ENCODE measurements at places on chromosomes 1 and 21. TPM values are rescaled to one million over a fixed set of nuclear protein-coding genes. Genes with fewer than 3 reads are reported as not detected.
A peak's percentile ranks its signal among the peaks of the same experiment; 100 is the strongest.

- H3K36me3 ChIP-seq = no peaks in the 10 kb centered on the region
- H3K4me3 ChIP-seq = no peak overlapping the region
- H3K27me3 ChIP-seq = no peaks in the 10 kb centered on the region
Measured at GRCh38 chr1:73662526-73662925, 535.5 kb downstream of the LRRIQ3 start.

DNA sequence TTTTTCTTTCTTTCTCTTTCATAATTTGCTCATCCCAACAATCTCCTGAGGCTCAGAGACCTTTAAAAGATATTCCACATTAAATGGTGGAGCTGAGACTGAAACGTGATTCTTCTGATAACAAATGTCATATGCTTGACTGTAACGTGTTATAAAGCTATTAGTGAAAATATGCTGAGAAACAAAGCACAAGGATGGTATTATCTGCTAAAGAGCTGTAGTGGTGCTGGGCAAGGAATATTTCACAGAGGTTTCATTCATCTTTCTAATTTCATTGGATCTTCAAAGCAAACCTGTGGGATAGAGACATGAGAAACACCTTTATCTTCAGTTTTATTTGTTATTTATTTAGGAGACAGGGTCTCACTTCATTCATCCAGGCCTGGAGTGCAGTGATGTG, 98.1 kb upstream of the WLS start:
- H3K36me3 ChIP-seq = no peaks in the 10 kb centered on the region
- H3K27ac ChIP-seq = no peak overlapping the region
- H3K4me1 ChIP-seq = no peaks in the 10 kb centered on the region
- H3K4me3 ChIP-seq = no peak overlapping the region

DNA sequence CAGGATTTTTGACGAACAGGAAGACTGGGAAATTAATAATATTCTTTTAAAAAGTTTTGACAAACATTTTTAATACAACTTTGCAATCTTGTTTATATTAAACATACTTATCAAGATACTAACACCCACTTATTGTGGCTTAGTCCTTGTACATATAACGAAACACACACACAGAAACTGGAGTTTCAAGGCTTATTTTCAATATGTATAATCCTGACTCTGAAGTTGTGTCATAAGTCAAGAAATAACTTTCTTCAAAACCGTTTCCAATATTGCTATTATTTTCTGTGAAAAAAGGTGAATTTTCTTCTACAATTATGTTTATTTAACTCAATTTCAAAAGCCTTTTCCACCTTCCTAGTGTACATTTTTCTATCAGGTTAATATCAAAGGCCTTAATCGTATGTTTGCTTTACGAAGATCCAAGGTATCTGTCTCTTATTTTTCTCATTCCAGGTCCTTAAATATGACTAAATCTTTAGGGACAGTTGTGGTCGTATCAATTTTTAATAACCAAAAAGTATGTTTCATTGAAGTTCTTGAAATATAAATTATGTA, 1.8 kb downstream of the CDKN2C start:
- no peaks in the 10 kb centered on the region for H3K36me3 ChIP-seq
- H3K27ac ChIP-seq = no peak overlapping the region
- no peaks in the 10 kb centered on the region for H3K4me1 ChIP-seq
- DNase-seq = no peak

GRCh38 chr1:222817529-222817928, 2.7 kb downstream of the DISP1 start:
- H3K4me1 ChIP-seq = peaks cover 42% of the 10 kb centered on the region
- H3K27me3 ChIP-seq = no peaks in the 10 kb centered on the region
- no peak overlapping the region for H3K27ac ChIP-seq
- H3K36me3 ChIP-seq = no peaks in the 10 kb centered on the region
- DNase-seq = no peak

GRCh38 chr1:15584489-15585363, at the start of gene AGMAT:
Gene AGMAT, minus strand, starts transcription at chr1:15585051. Its CDS starts 84 bp downstream, at chr1:15584967.
- no peak for DNase-seq
- H3K27me3 ChIP-seq = no peaks in the 10 kb centered on the region
- peak within 1 kb of the TSS; percentile 43 for H3K4me3 ChIP-seq

DNA sequence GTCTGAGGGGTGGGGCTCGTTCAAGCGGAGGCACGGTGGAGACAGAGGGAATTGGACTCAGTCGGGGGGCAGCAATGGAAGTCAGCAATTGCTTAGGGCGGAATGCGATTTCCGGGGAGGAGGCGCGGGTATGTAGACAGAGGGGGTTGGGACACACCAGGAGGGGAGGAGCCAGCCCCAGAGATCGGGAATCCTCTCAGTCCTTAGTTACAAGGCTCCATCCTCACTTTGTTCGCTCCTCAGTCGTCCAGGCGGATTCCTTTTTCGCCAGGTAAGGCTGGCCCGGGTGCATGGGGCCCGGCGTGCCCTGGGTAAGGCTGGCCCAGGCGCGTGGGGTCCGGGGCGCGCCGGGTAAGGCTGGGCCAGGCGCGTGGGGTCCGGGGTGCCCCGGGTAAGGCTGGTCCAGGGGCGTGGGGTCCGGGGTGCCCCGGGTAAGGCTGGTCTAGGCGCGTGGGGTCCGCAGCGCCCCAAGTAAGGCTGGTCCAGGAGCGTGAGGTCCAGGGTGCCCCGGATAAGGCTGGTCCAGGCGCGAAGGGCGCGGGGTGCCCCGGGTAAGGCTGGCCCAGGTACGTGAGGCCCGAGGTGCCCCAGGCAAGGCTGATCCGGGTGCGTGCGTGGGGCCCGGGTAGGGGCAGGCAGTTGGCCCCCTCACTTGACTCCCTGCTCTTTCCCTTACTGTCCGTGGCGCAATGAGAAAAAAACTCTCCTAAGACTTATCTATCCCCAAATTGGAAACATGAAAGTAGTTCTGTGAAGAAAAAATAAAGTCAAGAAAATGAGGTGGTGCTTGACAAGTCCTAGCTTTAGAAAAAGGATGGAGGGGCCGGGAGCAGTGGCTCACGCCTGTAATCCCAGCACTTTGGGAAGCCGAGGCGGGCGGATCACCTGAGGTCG, at the start of gene L1TD1:
Gene L1TD1 (plus strand): TSS at position 199 of the 894 bp plus-strand sequence. CDS start 11,780 bp downstream, outside the sequence.
- no peak within 1 kb of the TSS for H3K4me3 ChIP-seq
- H3K27me3 ChIP-seq = peaks cover 41% of the 10 kb centered on the region
- H3K4me1 ChIP-seq = peaks cover 10% of the 10 kb centered on the region
- H3K36me3 ChIP-seq = no peaks in the 10 kb centered on the region
- no peak within 1 kb of the TSS for H3K27ac ChIP-seq
- no peak for DNase-seq

DNA sequence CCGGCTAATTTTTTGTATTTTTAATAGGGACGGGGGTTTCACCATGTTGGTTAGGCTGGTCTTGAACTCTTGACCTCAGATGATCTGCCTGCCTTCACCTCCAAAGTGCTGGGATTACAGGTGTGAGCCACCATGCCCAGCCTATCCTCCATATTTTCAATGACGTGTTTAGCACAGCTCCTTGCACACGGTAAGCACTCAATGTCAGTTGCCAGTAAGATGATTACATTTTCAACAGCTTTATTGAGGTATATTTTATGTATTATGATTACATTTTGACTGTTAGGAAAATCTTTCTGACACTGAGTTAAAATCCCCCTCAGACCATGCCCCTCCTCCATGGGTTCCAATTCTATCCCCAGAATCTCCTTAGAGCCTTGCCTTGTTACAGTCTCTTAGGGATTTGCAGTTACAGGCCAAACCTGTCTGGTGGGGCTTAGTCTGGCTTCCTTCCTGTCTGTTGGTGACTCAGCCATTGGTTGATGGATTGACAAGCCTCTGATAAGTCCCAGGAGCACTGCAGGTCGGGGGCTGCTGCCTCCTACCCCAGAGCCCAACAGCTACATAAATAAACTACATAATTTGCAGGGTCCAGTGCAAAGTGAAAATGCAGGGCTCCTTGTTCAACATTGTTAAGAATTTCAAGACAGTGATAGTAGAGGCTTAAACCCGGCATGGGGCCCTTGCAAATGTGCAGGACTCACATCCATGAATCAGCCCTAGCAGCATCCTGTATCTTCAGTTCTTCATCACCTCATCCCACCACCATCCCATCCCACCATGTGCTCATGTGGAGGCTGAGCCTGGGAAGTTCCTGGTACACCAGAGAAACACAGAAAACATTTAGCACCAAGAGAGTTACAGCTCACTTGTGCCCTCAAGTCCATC, 23.4 kb downstream of the COA7 start:
- H3K4me3 ChIP-seq = no peak overlapping the region
- no peaks in the 10 kb centered on the region for H3K27me3 ChIP-seq
- no peak for DNase-seq
- H3K4me1 ChIP-seq = no peaks in the 10 kb centered on the region

- H3K27me3 ChIP-seq = no peaks in the 10 kb centered on the region
- no peak for DNase-seq
- H3K4me3 ChIP-seq = no peak overlapping the region
- no peak overlapping the region for H3K27ac ChIP-seq
- no peaks in the 10 kb centered on the region for H3K4me1 ChIP-seq
- H3K36me3 ChIP-seq = no peaks in the 10 kb centered on the region
Measured at GRCh38 chr1:89350298-89350697, 13.6 kb upstream of the GBP6 start.

DNA sequence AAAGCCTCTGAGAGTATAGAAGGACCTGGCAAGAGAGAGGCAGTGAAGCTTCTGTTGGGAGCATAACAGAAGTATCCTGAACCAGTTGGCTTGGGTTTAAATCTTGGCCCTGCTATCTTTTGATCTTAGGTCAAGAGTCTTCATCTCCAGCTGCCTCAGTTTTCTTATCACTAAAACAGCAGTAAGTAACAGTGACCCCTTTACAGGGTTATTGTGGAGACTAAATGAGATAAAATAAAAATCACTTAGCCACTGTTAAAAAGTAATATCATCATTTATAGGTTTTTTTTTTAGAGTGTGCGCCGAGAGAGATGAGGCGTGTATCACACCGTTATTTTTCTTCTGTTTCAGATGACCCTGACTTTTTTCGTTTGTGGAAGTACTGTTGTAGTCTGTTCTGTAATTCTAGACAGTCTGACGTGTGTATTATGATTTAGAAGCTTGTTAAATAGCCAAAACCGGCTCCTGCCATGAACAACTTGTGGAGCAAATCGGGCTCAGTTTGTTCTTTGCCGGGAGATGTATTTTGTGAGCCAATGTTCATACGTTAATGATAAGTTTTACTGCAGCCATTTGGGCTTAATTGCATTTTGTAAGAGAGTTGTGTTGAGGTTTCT, 1.1 kb downstream of the THRAP3 start:
- H3K27me3 ChIP-seq = no peaks in the 10 kb centered on the region
- no peak for DNase-seq
- peak overlapping the region; percentile 98 for H3K27ac ChIP-seq
- H3K36me3 ChIP-seq = no peaks in the 10 kb centered on the region
- peak overlapping the region; percentile 97 for H3K4me3 ChIP-seq

GRCh38 chr1:190124068-190124467, 353.6 kb downstream of the BRINP3 start:
- no peak overlapping the region for H3K4me3 ChIP-seq
- no peak for DNase-seq
- H3K27ac ChIP-seq = no peak overlapping the region
- H3K27me3 ChIP-seq = no peaks in the 10 kb centered on the region
- H3K4me1 ChIP-seq = no peaks in the 10 kb centered on the region

GRCh38 chr1:23132033-23132432, 36.6 kb downstream of the LUZP1 start:
- no peak overlapping the region for H3K4me3 ChIP-seq
- no peaks in the 10 kb centered on the region for H3K27me3 ChIP-seq
- no peak for DNase-seq
- H3K4me1 ChIP-seq = peaks cover 32% of the 10 kb centered on the region

- peak overlapping the region; percentile 35 for H3K27ac ChIP-seq
- H3K36me3 ChIP-seq = no peaks in the 10 kb centered on the region
- H3K4me3 ChIP-seq = no peak overlapping the region
- H3K4me1 ChIP-seq = no peaks in the 10 kb centered on the region
- no peaks in the 10 kb centered on the region for H3K27me3 ChIP-seq
Measured at GRCh38 chr1:65812065-65812464, 19.4 kb downstream of the PDE4B start.

DNA sequence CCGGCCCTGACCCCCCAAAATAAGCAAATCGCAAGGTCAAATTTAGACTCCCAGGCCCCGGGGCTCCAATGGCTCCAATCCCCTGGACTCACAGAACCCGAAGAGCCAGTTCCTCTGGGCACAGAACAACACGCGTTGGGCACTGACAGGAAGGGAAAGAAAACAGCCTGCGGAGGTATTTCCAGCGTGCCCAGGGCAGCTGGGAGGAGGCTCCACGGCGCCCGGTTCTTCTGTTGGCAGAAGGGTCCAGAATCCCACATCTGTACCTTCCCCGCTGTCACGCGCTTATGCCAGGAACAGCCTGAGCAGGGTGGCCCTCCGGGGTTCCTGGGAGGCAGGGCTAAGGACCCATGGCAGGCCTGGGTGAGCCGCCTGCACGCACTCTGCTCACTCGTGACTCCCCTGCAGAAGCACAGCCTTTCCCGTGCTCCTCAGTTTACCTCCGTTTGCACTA, 85.5 kb downstream of the RIPK4 start:
- DNase-seq = no peak
- H3K36me3 ChIP-seq = no peaks in the 10 kb centered on the region
- H3K4me1 ChIP-seq = peaks cover 59% of the 10 kb centered on the region
- no peaks in the 10 kb centered on the region for H3K27me3 ChIP-seq
- peak overlapping the region; percentile 97 for H3K27ac ChIP-seq

DNA sequence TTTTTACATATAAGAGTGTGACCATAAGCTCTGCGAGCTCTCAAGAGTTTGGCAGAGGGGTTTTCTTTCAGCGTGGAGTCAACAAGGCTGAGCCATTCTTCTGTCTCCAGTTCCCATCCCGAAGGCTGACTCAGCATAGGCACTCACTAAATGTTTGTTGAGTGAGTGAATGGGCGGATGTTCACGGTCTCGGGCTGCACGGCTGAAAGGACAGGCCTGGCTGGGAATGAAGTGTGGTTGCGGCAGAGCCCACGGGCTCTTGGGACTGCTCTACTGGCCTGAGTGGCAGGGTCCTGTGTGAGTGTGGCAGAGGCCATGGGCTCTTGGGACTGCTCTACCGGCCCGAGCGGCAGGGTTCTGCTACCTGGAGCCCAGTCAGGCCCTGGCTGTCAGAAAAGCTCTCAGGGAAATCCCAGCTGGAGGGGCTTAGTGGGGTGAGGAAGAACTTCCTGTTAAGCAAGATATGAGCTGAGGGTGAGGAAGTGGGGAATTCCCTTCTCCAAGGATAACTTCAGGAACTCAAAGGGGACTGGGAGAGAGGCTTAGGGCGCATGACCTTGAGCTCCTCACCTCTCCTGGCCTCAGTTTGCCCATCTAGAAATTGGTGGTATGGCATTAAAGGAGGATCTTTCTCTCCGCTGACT, 56.6 kb upstream of the C1orf174 start:
- no peaks in the 10 kb centered on the region for H3K36me3 ChIP-seq
- H3K4me3 ChIP-seq = no peak overlapping the region
- peaks cover 24% of the 10 kb centered on the region for H3K4me1 ChIP-seq
- no peak overlapping the region for H3K27ac ChIP-seq
- no peaks in the 10 kb centered on the region for H3K27me3 ChIP-seq

- H3K4me3 ChIP-seq = no peak overlapping the region
- no peaks in the 10 kb centered on the region for H3K36me3 ChIP-seq
- no peaks in the 10 kb centered on the region for H3K4me1 ChIP-seq
- DNase-seq = no peak
- no peaks in the 10 kb centered on the region for H3K27me3 ChIP-seq
- no peak overlapping the region for H3K27ac ChIP-seq
Measured at GRCh38 chr21:14096172-14096571, 114.6 kb downstream of the LIPI start.

GRCh38 chr1:3515774-3516480, 61.5 kb downstream of the ARHGEF16 start:
- no peaks in the 10 kb centered on the region for H3K27me3 ChIP-seq
- no peak overlapping the region for H3K27ac ChIP-seq
- H3K4me3 ChIP-seq = no peak overlapping the region
- no peak for DNase-seq
- H3K4me1 ChIP-seq = no peaks in the 10 kb centered on the region

The PRKCZ gene
- 14.5 TPM for total RNA-seq

The NTMT2 gene
- not detected for total RNA-seq

The C1orf94 gene
- not detected for total RNA-seq

The FLG gene
- total RNA-seq = 21.1 TPM

The SMIM1 gene
- 5.3 TPM for total RNA-seq

Data from esophagus squamous epithelium (tissue), 5 donors.